ENCODE measurements at places on chromosomes 5 and 9.

DNA sequence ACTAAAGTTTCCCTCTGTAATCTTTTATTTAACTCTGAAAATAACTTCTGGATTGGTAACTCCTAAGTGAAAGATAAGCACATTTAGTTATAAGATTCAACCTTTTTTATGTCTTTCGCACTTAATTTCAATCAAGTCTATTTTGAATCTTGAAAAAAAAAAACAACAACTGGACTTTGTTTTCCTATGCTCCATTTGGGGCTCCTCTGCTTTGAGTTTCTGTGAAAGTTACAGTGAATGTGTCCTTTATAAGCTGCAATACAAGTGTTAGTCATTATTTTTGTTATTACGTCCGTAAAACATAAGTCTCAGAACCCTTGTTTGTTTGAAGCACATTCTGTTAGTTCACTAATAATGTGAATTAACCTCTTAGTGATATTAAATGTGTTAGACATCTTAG is 276.8 kb downstream of the ADAMTS6 start:
- DNase-seq: no peak

GRCh38 chr9:14418941-14419937 is 105.3 kb upstream of the NFIB start:
- no peak for DNase-seq

- no peak for DNase-seq
Observed at GRCh38 chr5:180041301-180042274, 30.0 kb downstream of the RNF130 start.

GRCh38 chr5:153584126-153584959 is 93.9 kb downstream of the GRIA1 start:
- no peak for DNase-seq

GRCh38 chr5:146797658-146798057 is 80.9 kb downstream of the PPP2R2B start:
- no peak for DNase-seq

GRCh38 chr9:83242066-83242465 is 179.1 kb upstream of the RASEF start:
- no peak for DNase-seq

- DNase-seq: no peak
Observed at GRCh38 chr5:167716126-167716775, 575.2 kb upstream of the WWC1 start.

DNA sequence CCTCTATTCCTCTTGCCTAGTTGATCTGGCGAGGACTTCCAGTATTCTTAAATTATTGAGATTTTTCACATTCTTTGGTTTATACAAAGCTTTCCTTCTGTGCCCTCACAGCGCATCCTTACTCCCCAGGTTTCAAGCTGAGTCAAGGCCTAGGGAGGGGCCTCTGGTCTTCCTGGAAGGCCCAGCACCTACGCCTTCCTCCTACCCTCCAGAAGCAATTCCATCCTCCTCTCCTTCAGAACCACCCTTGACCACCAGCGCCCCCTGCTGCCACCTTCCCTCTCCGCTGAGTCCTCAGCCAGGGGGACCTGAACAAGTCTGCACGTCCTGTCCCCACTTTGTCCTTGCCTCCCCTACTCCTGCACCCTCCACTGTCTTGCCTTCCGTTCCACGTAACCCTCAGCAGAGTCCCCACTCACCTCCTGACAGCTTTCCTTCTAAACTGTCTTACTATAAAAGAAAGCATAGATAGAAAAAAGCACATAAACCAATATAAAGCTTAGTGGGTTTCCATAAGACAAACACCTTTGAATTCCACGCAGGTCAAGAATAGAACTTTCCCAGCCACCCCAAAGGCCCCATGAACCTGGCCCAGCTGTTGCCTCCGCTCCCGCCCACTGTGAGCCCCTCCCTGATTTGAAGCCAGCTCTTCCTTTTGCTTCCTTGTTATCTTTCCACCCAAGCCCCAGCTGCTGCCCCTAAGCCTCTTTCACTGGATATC is 63.0 kb upstream of the CTSL start:
- DNase-seq: peak; percentile 93

DNA sequence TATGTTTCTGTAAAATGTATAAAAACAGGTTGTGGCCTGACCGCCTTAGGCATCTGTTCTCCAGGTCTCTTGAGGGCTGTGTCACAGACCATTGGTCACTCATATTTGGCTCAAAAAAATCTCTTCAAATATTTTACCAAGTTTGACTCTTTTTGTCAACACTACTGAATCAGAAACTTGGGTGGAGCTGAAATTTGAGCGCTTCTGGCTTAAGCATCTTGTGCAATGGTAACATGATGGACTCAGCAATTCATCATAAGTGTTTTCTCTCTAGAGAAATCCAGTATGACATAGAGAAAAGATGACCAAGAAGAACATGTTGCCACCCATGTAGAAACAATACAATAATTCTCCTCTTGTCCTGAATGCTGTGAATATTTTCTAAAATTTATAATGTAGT is 387.9 kb downstream of the MAT2B start:
- no peak for DNase-seq

- DNase-seq: no peak
Observed at GRCh38 chr5:39426746-39427105, 1.9 kb upstream of the DAB2 start.

- no peak for DNase-seq
Observed at GRCh38 chr5:57695706-57696388, 213.2 kb upstream of the ACTBL2 start.

DNA sequence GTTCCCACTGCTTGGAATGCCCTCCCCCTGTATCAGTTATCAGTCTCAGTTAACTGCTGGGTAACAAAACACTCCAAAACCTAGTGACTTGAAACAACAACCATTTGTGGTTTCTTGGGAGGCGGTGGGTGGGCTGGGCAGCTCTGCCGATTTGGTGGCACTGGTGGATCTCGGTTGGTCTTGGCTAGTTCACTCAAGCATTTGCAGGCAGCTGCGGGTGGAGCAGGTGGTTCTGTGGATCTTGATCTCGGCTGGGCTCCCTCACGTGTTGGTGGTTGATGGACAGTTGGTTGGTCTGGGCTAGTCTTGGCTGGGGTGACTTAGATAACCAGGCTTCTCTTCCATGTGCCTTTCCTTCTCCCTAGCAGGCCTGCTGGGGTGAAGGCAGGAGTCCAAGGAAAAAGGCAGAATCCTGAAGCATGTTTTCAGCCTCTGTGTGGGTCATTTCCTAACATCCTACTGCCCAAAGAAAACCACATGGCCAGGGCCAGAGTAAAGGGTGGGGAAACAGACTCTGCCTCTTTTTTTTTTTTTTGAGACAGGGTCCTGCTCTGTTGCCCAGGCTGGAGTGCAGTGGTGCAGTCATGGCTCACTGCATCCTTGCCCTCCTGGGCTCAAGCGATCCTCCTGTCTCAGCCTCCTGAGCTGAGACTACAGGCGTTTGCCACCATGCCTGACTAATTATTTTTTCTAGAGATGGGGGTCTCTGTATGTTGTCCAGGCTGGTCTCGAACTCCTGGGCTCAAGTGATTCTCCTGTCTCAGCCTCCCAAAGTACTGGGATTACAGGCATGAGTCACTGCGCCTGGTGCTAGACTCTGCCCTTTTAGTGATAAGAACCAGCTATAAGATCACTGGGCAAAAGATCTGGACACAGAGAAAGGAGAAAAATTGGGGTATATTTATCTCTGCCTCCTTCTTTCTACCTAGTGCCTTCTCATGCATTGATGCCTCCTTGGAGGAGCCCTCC is 183.7 kb downstream of the RGS3 start:
- no peak for DNase-seq

- no peak for DNase-seq
Observed at GRCh38 chr5:17364987-17365810, 132.8 kb upstream of the TAF11L2 start.

GRCh38 chr9:134597041-134597913 is 44.3 kb upstream of the COL5A1 start:
- DNase-seq: peak; percentile 65

GRCh38 chr5:78504704-78505677 is 143.6 kb downstream of the LHFPL2 start:
- DNase-seq: peak; percentile 77

- no peak for DNase-seq
Observed at GRCh38 chr9:34996905-34997279, 7.3 kb downstream of the DNAJB5 start.

GRCh38 chr5:34863946-34864345 is 25.0 kb downstream of the TTC23L start:
- DNase-seq: no peak

DNA sequence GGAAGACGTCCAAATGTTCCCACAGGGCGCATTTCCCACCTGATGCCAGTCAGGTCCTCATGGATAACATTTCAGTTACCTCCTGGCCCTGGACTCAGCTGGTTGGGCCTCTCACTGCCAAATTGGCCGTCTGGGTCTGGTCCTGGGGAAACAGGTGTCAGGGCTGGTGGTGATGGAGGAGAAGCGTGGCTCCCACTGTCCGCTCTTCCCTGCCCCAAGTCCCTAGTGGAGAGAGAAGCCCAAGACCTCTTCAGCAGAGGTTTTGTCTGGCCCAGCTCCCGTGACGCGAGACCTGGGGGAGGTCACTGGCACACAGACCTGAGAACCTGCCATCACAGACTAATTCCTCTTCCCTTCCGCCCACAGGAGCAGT is 27.8 kb upstream of the PRDM12 start:
- DNase-seq: no peak

DNA sequence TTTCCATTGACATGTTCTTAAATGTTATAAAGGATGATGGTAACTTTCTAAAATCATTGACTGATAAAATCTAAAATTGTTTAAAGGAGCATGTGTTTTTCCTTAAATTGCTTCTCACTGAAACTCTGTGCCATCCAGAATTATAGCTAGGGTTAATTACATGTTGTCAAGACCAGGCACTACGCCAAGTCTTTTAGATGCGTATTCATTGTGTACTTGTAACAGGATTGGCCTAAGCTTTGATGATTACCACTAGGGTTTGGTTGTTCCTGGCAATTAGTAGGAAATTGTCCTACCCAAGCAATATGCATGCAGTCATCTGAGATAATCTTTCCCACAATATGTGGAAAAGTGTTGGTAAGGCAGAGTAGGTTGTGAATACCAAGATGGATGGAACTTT is 43.8 kb downstream of the PRKACG start:
- DNase-seq: no peak

DNA sequence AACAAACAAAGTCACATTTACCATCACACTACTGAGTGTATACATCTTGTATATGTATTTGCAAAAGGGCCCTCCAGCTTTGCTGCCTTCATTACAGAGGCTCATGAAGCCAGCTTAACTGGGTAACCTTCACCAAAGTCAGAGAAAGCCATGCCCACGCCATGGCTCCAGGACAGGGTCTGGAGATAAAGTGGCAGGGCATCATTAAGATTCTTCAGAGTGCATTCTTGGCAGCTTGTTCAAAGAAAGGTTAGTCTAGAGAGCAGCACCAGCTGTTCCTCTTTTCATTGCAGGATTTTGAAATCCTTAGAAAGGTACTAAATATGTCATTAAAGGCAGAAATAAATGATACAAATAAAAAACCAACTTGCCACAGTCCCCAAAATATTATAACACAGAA is 333.2 kb downstream of the NDUFS4 start:
- DNase-seq: no peak

DNA sequence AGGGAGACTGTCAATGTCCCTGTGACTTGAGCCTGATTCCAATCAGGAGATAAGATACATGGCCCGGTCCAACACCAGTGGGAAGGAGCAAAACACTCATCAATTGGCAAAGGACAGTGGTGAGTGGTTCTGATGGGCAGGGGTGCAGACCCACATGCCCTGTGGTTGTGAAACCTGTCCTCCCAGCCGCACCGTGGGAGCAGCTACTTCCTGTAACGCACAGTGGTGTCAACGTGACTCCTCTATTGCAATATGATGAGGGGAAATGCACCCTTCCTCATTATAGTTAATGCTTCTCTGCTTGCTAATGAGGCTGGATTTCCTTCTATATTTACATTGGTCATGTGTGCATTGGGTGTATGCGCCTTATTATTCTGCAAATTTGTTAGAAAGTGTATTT is 223.0 kb downstream of the IRX1 start:
- no peak for DNase-seq

GRCh38 chr9:94819161-94819687 is 92.7 kb downstream of the AOPEP start:
- DNase-seq: no peak

GRCh38 chr9:78468974-78469576 is 172.2 kb downstream of the PSAT1 start:
- no peak for DNase-seq

DNA sequence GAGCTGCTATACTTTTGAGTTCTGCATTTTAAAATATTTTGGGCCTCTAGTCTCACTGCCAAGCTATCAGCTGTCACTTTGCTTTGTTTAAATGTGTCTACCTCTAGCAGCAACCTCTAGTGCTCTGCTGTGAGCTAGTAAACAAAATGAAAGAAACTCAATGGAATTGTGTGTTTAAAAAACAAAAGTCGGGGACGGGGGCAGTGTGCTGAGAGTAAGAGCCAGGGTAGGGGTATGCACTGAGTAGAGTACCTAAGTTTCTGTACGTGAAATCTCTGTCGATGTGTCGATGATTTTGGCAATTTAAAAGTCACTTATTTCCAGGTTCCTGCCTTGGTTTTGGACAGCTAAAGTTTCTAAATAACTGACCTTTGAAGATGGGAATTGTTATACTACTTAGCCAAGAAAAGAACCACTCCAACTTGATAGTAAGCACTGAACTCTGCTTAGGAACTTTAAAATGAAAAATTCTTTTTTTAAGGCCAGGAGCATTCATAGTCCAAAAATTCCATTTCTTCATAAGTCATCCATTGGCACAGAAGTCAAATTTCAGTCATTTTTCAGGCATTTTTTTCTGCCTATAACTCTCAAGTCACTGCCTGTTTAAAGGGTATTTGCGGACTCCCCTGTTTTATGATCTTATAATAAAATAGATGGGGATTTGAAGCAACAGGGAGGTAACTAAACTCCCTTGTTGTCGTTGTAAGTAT is 111.5 kb downstream of the SAXO1 start:
- no peak for DNase-seq

- DNase-seq: no peak
Observed at GRCh38 chr5:2651116-2651515, 100.4 kb downstream of the IRX2 start.

GRCh38 chr9:127185931-127186781 is 63.7 kb upstream of the ANGPTL2 start:
- no peak for DNase-seq

DNA sequence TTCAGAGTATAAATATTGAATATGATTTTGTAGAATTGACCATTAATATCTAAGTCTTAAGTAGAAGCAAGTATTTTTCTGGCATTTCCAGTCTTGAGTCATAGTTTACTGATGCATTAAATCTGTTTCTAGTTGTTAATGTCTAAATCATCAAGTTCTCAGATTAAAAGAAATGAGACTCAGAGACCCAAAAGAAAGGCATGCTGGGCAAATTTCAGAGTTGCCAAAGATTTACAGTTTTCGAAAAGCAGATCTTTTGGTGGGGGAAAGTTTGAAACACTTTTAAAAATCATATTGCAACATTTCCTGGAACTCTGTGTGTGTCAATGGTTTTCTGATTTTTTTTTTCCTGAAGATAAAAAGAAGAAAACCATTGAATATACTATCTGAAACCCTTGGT is 60.9 kb downstream of the ANKRD55 start:
- no peak for DNase-seq

GRCh38 chr5:19532936-19533335 is 455.1 kb downstream of the CDH18 start:
- DNase-seq: no peak

Data from urothelium cell line (cell line).